ENCODE measurements at places on chromosomes 11 and 22.

DNA sequence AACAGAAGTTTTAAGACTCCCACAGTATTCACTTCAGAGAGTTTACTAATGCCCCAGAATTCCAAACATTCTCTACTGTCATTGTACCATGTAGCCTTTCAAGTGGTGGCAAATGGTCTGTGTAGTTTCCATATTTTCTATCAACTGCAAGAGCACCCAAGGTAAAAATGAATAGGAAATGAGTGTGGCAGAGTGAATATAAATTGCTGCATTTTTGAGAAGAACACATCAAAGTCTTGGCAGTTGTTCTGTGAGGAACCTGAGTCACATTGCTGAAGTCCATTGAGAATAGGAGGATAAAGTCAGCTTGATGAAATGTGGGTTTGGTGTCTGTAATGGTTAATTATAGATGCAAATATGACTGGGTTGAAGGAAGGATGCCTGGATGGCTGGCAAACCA is 193.6 kb downstream of the AASDHPPT start:
- DNase-seq, result no peak

DNA sequence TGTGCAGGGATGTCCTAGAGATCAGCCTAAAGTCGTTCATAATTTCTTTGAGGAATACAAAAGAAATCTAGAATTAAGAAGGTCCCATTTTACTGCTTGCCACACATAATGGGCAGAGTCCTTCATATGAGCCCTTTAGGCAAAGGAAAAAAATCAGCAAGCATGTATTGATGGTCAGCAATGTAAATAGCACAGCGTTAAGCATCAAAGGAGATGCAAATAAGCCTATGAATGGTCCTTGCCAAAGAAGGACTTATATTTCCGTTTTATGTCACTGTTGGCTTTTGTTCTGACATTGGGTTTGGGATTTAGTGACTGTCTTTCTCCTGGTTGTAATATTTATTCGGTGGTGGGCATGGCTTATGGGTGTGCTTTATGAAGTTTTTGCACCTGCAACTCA is 69.8 kb downstream of the CD44 start:
- DNase-seq, result no peak

DNA sequence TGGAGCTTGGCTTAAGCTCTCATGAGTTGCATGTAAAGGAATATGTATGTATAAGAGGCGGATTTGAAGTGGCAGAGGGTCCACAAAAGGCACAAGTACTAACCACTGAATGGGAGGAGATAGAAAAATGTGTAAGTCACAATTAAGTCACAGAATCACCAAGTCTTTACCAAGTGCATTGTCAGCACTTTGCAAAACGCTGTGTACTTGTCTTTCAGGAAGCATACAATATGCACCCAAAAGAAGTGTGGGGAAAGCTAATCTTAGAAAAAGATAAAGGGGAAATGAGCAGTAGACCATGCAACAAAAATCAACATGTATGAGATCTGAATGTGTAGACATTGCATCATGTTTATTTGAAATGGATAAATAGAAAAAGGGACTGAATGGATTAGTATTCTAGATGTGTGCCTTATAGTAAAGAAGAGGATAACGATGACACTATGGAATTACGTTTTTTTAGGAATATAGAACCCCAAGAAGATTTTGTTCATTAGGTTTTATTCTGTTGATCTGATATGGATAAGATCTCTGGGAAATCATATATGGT is 4.5 kb downstream of the CNTF start:
- DNase-seq, result peak; percentile 6

DNA sequence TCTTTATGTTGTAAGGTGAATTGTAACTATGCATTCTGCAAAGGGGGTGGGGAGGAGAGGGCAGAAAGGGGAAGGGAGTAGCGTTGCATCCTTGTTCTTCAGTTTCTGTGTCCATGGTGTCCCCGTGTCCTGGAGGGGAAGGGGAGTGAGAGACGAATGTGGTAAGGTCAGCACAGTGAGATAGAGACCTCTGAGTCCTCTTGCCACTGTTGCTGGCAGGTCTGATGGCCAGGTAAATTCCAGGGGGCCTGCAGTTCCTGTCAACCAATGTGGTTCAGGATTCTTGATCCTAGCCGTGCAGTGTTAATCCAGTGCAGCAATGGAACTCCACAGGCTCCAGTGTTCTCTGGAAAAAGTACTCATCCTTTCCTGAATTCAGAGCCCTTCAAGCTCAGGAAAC is 14.6 kb upstream of the ADSL start:
- no peak for DNase-seq

GRCh38 chr11:34513682-34514449 is at the start of gene ELF5:
Gene ELF5, minus strand, starts transcription at chr11:34513794. Its CDS starts 8,045 bp downstream, at chr11:34505749.
- DNase-seq, result no peak

GRCh38 chr22:18078329-18079041 is 695 bp downstream of the PEX26 start:
- DNase-seq, result peak; percentile 19

Measured in IMR-90 (cell line).